Renal cortical epithelial cell (primary cell): ENCODE measurements at places on chromosomes 12 and 14. TPM values are rescaled to one million over a fixed set of nuclear protein-coding genes. Genes with fewer than 3 reads are reported as not detected.

CLECL1 gene
- not detected in 2 replicates for total RNA-seq

PIWIL1 gene
- not detected in 2 replicates for total RNA-seq

KSR2 gene
- under 0.01 and 0.65 TPM in 2 replicates for total RNA-seq

EIF2S3B gene
- total RNA-seq = 1.2 and 2.6 TPM in 2 replicates

APOF gene
- not detected in 2 replicates for total RNA-seq

RNASE7 gene
- total RNA-seq = not detected in 2 replicates

KIF21A gene
- total RNA-seq = 20.5 and 62.0 TPM in 2 replicates

STYK1 gene
- total RNA-seq = 2.6 and 4.3 TPM in 2 replicates

ERO1A gene
- total RNA-seq = 104 and 154 TPM in 2 replicates

SDR9C7 gene
- not detected in 2 replicates for total RNA-seq

HNF1A gene
- total RNA-seq = 1.7 and 1.9 TPM in 2 replicates

LPAR5 gene
- 0.17 TPM in 1 of 2 replicates, not detected in the other for total RNA-seq
